ENCODE measurements at places on chromosomes 3 and 15.

DNA sequence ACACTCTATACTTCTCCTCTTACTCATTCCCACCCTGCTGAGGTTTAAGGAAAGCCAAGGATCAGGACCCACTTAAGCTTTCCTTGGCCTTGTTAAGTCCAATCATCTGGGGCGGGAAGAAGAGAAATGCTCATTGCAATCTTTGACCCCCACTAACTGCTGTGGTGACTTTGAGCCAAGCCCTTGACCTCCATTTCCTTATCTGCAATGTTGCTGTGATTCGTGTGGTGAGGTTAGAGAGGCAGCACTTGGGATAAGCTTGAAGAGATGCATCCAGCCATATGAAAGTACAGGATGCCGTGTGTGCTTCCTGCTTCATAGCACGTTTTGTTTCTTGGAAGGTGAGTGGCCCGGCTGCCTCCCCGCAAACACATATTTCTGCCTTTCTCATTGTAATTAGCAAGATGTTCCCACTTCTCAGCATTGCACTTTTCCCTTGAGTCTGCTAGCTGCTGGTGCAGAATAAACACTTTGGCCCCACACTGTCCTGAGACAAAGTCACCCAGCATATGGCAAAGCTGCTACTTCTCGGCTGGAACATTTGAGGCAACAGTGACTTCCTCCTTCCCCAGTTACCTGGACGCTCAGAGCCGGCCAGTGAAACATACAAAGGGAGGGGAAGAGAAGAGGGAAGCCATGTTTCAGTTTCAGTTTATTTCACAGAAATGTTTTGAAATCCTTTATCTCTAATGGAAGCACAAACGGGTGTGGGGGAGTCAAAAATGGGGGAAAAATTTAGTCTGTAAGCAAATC lies 10.5 kb upstream of the NUDT16 start:
- peaks cover 17% of the 10 kb centered on the region for H3K4me1 ChIP-seq
- no peak overlapping the region for H3K4me3 ChIP-seq
- peak; percentile 32 for DNase-seq
- peaks cover 9% of the 10 kb centered on the region for H3K36me3 ChIP-seq

- peaks cover 43% of the 10 kb centered on the region for H3K4me1 ChIP-seq
- H3K27me3 ChIP-seq: no peaks in the 10 kb centered on the region
- H3K27ac ChIP-seq: no peak overlapping the region
- H3K4me3 ChIP-seq: no peak overlapping the region
These were observed 3.6 kb upstream of the ZNF774 start for GRCh38 chr15:90348456-90348855.

DNA sequence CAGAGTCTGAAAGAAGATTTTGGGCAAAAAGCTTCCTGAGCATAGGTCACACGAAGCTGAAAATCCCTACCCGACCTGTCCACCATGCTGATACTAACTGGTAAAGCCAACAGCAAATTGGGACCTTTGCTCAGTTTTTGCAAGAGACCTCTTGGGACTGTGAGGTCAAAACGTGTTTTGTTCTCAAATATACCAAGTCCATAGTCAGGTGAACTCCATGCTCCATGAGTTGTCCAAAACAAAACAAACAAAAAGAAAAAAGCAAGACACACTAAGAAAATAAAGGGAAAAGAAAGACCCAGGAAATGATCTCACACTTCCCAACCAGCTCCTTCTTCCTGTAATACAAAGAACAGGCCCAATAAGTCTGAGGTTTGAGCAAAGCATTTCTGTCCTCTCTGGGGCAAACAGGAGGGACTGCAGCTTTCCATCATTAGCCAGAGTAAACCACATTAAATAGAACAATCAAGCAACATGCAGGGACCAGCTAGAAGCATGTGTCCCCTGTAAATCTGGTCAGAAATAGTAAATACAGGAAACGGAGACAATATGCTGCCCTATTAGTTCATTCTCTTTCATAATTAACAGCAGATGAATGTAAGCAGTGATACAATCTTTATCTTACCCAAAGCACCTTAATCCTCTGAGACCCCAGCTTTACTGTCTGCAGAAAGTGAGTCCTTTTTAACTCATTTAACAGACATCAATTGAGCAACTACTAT lies 125.0 kb upstream of the LIPC start:
- DNase-seq: no peak
- no peak overlapping the region for H3K27ac ChIP-seq
- H3K36me3 ChIP-seq: no peaks in the 10 kb centered on the region
- peaks cover 21% of the 10 kb centered on the region for H3K4me1 ChIP-seq
- no peak overlapping the region for H3K4me3 ChIP-seq

DNA sequence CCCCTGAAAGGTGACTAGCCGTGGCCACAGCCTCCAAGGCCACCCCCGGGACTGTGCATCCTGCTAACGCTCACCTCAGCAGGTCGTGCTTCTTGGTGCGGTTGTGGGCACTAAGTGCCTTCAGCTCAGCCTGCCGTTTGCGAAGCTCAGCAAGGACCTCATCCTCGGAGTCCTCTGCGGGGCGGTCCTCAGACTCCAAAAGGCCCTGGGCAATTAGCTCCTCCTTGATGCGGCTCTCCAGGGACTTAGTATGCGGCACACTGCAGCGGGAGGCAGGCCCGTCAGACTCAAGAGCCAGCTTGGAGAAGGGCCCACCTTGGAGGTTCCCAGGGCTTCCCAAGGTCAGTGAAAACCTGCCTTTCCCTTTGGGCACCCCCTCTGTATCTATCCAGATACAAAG lies 8.3 kb downstream of the TADA3 start:
- no peaks in the 10 kb centered on the region for H3K27me3 ChIP-seq
- no peak overlapping the region for H3K4me3 ChIP-seq
- no peak overlapping the region for H3K27ac ChIP-seq
- no peak for DNase-seq
- peaks cover 55% of the 10 kb centered on the region for H3K36me3 ChIP-seq

GRCh38 chr15:46296797-46297196 lies 662.0 kb downstream of the SQOR start:
- no peak overlapping the region for H3K27ac ChIP-seq
- no peaks in the 10 kb centered on the region for H3K27me3 ChIP-seq
- no peaks in the 10 kb centered on the region for H3K4me1 ChIP-seq
- no peaks in the 10 kb centered on the region for H3K36me3 ChIP-seq
- DNase-seq: no peak
- H3K4me3 ChIP-seq: no peak overlapping the region

DNA sequence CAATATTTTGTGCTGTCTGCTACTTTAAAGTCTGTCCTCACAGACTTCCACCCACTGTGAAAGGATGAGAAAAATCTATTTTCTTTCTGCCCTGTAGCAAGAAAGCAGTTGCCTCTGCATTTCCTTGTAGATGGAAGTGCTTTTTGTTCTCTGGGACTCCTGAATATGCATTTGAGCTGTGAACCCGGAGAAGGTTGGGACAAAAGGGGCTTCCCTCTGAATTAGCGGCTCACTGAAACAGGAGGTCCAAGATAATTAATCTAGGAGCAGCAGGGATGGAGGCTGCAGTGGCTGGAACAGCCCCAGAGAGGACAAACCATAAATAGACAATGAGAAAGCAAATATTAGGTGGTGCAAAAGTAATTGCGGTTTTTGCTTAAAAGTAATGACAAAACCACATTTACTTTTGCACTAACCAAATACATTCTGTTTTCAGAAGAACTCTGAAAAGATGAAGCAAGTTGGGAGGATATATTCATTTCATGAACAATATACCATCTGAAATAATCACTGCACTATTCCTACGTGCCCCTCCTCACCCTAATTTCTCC lies 143.4 kb upstream of the KBTBD8 start:
- H3K27ac ChIP-seq: no peak overlapping the region
- H3K4me1 ChIP-seq: no peaks in the 10 kb centered on the region
- no peak for DNase-seq
- H3K36me3 ChIP-seq: no peaks in the 10 kb centered on the region
- H3K27me3 ChIP-seq: no peaks in the 10 kb centered on the region
- H3K4me3 ChIP-seq: no peak overlapping the region

DNA sequence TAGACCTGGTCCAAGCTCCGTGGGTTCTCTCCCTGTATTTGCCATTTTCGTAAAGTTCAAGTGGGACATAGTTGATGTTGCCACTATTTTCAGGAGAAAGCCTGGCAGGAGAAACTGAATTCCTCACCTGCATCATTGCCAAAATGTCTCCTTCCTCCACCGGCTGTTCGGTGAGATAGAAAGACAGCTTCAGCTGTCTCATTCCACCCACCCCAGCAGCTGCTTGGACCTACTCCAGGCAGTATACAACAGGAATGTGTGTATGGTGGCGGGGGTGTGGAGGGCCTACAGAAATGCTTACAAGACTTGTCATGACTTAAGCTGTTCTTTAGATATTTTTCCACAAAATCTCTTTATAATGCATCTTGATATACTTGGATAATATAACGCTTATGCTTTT lies 132.7 kb upstream of the RAP2B start:
- H3K27ac ChIP-seq: no peak overlapping the region
- no peaks in the 10 kb centered on the region for H3K36me3 ChIP-seq
- H3K4me3 ChIP-seq: no peak overlapping the region
- no peaks in the 10 kb centered on the region for H3K4me1 ChIP-seq

DNA sequence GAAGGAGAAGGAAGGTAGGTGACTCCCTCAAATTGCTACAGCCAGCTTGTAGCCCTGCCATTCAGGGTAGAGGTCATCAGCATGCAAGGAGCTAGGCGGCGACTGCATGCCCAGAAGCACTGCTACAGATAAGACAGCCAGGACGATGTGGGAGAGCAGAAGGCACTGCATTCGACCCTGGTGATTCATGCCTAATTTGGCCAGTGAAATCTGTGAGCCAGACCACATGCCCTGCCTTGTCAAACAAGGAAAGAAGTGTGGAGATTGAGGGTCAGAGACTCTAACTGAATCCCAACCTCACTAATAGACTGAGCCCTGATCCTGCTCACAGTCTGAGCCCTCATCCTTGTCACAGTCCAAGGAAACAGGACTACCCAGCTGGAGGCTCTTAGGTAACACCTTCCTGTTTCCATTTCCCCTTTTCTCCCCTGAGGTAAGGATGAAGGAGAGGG lies 86.6 kb downstream of the LINGO1 start:
- peaks cover 20% of the 10 kb centered on the region for H3K4me1 ChIP-seq
- no peak overlapping the region for H3K27ac ChIP-seq
- no peaks in the 10 kb centered on the region for H3K27me3 ChIP-seq
- no peak overlapping the region for H3K4me3 ChIP-seq
- DNase-seq: peak; percentile 16

GRCh38 chr3:143170676-143171075 lies 51.1 kb downstream of the CHST2 start:
- no peak overlapping the region for H3K27ac ChIP-seq
- H3K4me1 ChIP-seq: peaks cover 67% of the 10 kb centered on the region
- H3K27me3 ChIP-seq: no peaks in the 10 kb centered on the region
- no peak overlapping the region for H3K4me3 ChIP-seq
- no peaks in the 10 kb centered on the region for H3K36me3 ChIP-seq

DNA sequence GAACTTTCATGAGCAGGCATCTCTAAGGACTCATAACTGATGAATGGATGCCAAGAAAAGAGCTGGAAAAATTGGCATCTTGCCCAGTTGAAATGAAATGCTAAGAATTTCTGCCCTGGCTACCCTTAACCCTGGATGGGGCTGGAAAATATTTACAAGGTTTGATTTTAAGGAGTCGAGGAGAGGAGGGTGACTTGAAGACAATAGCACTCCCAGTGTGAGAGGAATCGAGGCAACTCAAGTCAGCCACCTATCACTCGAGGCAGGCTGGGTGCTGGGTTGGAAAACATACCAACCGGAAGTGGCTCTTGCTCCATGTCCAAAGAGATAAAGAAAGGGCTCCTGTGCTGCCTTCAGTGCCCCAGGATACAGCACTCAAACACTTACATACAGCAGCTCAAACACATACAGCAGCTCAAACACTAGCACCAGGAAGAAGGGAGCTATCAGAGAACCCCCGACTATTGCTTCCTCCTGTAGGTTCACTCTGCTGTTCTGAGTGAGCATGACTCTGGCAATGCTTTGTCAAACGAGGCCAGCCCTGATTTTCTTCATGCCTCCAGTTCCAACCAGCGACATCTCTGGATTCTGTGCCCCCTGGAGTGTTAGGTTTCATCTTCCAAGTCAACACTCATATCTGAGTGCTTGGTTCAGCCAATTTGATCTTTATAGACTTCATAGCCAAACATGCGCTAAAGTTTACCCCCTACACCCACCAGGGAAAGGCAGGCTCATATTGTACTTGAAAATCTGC lies 4.9 kb downstream of the PRICKLE2 start:
- no peaks in the 10 kb centered on the region for H3K36me3 ChIP-seq
- no peaks in the 10 kb centered on the region for H3K4me1 ChIP-seq
- no peak overlapping the region for H3K27ac ChIP-seq
- DNase-seq: no peak
- H3K27me3 ChIP-seq: no peaks in the 10 kb centered on the region

DNA sequence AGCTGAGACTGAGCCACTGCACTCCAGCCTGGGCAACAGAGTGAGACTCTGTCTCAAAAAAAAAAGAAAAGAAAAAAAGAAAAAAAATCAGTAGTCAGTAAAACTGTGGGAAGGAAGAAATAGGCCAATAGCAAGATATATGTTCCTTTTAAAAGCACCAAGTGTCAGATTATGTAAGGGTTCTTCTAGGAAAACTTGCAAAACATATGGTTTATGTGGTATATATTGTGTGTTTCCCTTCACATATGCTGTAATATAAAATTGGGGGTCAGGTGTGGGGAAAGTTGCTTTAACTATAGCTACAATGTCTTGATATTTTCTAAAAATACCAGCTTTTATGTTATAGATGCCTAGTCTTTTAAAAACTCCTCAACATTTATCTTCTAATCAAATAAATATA lies 64.6 kb downstream of the ESYT3 start:
- no peak for DNase-seq
- H3K36me3 ChIP-seq: no peaks in the 10 kb centered on the region
- no peak overlapping the region for H3K4me3 ChIP-seq
- no peaks in the 10 kb centered on the region for H3K27me3 ChIP-seq

DNA sequence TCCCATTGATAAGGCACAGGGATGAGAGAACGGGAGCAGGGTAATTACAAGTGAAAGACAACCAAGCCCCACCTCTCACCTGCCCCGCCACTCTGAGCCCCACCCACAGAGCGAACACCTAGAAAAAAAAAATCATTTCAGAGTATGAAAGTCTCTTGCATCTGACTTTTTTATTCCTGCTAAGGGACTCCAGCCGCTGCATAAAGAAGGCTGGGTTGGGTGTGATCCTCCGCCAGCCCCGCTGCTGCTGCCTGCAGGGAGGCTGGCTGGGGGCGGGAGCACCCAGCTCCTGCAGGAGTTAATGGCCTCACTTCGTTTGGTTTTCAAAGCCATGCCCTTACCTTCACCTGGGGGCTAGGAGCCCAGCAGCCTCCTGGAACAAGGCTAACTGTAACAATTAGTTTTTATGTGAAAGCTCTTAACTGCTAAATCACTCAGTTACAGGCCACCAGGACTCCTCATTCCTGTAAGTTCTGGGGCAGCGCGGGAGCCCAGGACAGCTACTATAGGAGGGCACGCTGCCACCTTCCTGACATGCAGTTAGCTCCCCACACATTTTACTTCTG lies 78.0 kb upstream of the SNRPA1 start:
- no peaks in the 10 kb centered on the region for H3K27me3 ChIP-seq
- no peak overlapping the region for H3K27ac ChIP-seq
- H3K4me3 ChIP-seq: no peak overlapping the region
- H3K36me3 ChIP-seq: no peaks in the 10 kb centered on the region
- DNase-seq: no peak

- H3K27ac ChIP-seq: no peak overlapping the region
- H3K4me1 ChIP-seq: peaks cover 17% of the 10 kb centered on the region
- no peak overlapping the region for H3K4me3 ChIP-seq
- DNase-seq: no peak
These were observed 1.6 kb upstream of the INTS14 start for GRCh38 chr15:65612616-65612946.
